ENCODE measurements at places on chromosomes 3 and 15.

- no peak for DNase-seq
Measured at GRCh38 chr3:190492129-190492528, 21.8 kb upstream of the IL1RAP start.

DNA sequence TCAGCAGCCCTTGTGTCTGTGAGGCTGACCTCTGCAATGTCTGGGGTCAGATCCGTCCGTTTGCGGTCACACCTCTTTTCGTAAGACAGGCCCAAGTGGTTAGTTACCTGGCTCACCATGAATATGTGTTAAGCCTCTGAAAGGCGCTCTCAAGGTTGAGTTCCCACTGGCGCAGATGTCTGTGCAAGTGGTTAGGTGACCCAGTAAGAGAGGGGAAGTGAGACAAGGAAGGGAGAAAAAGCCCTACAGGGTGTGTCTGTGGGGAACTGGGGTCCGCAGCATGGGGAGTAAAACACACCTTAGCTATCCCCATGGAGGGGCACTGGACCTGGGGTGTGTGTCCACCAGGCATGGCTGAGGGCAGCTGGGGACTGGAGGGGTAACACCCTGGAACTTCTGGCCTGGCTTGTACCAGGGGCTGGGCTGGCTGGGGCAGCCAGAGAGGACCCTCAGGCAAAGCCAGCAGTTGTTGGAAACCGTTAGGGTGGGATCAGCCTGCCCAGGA is 391.6 kb upstream of the PROK2 start:
- no peak for DNase-seq

DNA sequence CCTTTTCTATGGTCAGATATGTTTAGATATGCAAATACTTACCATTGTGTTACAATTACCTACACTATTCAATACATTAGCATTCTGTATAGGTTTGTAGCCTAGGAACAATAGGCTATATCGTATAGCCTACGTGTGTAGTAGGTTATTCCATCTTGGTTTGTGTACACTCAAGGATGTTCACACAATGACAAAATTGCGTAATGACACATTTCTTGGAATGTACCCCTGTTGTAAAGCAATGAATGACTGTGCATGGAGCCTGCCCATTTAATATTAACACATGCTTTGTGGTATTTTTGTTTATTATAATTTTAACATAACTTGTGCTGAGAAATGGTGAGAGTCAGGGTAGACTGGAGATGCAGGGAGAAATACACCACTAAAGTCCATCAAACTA is 154.9 kb downstream of the LEKR1 start:
- DNase-seq, result no peak

DNA sequence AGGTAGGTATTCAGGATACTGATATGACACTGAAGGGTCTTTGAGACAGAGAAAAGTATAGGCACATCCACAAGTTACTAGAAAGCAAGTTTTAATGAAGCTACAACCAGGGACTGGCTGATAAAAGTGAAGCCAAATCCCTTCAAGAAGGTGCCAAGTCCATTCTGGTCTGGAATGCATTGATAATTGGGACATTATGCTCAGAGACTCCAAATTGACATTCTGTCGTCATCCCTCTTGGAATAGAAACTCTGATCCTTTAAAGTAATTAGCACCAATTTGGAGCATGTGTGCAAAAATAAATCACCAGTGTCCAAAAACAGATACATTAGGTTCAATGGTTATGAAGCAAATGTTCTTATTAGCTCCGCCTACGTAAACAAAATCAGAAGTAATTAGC is 47.3 kb upstream of the BCL6 start:
- no peak for DNase-seq

- no peak for DNase-seq
Measured at GRCh38 chr15:81427176-81427575, 53.2 kb upstream of the TMC3 start.

- no peak for DNase-seq
Measured at GRCh38 chr3:50652709-50653108, 22.0 kb upstream of the DOCK3 start.

DNA sequence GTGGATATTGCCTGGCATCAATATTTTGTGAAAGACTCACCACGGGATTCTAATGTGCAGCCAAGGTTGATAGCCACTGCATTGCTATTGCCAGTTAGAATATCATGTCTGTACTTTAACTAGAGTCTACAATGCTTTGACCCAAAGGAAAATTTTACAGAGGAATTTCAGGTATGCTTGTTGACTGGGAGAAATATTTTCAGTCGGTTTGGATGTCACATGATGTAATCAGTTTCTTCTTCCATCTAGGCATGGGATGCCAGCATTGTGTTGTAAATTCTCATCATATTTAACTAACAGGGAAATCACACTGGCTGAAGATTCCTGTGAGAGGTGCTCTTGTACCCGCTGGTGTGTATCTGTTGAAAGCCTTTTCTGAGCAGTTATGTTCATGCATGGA is 508.9 kb upstream of the ADAMTS9 start:
- no peak for DNase-seq

- no peak for DNase-seq
Measured at GRCh38 chr3:46093966-46094365, 66.7 kb upstream of the XCR1 start.

DNA sequence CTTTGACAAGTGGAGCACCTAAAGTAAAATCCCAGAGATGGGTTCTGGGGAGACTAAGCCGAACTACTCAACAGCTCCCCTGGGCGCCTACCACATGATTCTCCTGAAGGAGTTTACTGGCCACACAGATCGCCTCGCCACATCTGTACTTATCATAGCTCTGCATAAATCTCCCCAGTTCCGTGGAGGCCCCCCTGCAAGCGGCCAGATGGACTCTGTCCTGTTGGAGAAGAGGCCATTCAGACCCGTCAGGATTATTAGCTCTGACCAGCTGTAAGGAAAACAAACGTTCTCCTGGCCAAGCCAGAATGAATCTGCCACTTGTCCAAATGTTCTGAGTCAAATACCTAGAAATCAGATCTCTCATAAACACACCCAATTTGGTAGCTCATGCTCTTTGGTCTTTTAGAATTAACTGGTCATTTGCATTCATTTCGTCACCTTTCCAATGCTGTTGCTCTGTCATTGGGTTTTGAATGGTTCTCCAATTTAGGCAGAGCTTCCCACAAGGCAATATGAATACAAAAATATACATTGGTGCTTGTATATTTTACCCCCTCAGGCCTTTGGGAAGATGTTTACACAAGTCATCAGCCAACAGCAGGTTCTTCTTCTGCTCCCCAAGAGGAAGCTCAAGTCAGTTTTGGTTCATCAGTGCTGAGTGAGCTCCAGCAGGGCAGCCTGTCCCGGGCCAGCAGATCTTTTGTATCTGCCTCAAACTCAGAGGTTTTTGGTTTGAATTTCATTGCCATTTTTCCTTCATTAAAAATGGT is 124.5 kb downstream of the THSD4 start:
- DNase-seq, result no peak

- no peak for DNase-seq
Measured at GRCh38 chr3:62241279-62241678, 132.1 kb downstream of the FEZF2 start.

DNA sequence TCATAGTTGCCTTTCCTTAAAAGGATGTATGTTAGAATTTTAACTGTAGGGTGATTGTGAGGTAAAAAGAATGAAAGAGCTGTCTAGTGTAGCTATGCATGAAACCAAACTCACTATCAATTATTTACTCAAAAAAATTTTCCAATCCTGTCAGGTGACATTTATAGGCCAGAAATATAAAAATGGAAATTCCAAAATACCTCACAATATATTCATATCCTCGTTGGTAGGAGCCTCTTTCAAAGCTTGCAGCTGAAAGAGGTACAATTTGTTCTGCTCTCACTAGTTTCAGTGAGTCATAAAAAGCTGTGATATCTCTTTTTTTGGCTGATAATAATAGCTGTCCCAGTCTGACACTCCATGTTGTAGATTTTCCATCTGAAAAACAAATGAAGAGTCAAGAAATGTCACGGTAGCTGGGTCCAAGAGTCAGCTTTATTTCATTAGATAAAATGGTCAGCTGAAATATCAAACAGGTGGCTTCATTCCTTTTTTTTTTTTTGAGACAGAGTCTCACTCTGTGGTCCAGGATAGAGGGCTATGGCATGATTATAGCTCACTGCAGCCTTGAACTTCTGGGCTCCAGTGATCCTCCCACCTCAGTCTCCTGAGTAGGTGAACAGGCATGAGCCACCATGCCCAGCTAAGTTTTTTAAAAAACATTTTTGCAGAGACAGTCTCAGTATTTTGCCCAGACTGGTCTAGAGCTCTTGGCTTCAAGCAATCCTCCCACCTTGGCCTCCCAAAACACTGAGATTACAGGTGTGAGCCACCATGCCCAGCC is 50.8 kb upstream of the XRN1 start:
- no peak for DNase-seq

DNA sequence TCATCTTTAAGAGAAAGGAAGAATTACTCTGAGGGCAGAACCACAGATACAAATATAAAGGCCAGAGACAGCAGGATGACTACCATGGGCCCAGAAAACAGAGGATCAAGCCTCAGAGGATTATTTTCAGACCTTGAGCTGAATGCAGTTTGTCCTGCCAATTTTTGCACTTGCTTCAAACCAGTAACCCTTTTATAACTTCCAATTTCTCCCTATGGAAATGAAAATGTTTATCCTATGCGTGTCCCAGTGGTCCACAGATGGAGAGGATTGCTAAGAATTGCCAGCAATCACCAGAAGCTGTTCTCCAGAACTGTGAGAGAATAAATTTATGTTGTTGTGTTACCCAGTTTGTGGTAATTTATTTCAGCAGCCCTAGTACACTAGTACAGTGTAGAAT is 26.4 kb upstream of the MME start:
- DNase-seq, result no peak

DNA sequence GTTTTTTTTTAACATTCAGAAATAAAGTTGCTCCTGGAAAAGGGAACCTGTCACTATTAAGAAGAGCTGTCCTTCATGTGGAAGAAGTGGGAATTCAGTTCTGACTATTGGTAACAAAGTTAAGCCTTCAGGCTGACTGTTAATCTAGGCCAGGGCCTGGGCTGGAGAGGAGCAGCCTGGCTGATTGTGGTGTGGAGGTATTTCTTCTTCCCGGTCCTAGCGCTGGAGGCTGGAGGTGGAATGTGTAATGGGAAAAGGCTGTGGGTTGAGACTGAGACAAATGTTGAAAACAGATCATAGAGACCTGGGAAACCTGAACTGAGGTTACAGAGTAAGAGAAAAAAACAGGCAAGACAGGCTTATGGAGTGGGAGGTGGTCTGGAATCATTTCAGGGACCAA is 23.8 kb upstream of the SH3BP5 start:
- DNase-seq, result no peak

GRCh38 chr3:185815391-185816282 is 9.2 kb downstream of the IGF2BP2 start:
- DNase-seq, result no peak

DNA sequence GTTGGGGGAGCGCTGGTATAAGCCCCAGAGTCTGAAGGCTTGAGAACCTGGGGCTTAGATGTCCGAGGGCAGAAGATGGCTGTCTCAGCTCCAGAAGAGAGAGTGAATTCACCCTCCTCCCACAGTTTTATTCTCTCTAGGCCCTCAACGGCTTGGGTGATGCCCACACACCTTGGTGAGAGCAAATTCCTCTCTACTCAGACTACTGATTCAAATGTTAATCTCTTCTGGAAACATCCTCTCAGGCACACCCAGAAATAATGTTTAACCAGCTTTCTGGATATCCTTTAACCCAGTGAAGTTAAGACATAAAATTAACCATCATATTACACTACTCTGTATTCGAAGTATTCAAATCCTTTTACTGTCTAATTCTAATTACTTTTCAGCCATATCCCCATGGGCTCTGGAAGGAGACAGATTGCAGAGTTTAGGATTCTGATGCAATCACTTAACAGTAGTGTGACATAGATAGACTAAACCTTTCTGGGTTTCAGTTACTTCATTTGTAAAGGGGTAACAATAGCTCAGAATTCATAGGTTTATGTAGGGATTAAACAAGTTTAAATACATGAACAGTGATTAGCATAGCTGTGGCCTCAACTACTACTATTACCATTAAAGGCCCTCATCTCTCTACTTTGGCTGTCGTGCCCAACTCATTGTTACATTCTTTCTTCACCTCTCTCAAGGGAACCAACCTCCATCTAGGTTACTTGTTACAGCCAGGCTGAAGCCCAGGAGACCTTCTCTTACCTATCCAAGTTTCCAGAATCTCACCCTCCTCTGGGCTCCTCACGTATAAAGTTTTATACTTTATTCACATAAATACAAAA is 25.7 kb upstream of the ANO10 start:
- DNase-seq, result no peak

GRCh38 chr3:34254285-34254684 is 455.9 kb downstream of the PDCD6IP start:
- DNase-seq, result no peak

GRCh38 chr15:93283854-93284253 is 194.8 kb upstream of the RGMA start:
- no peak for DNase-seq

GRCh38 chr3:195540511-195540910 is 2.6 kb downstream of the PPP1R2 start:
- no peak for DNase-seq

Measured in right lobe of liver (tissue), 6 donors.